IPS DF 6.9 (cell line): ENCODE measurements at places on chromosomes 16 and 17.

- no peak overlapping the region for H3K4me3 ChIP-seq
- DNase-seq = no peak
- H3K27me3 ChIP-seq = no peaks in the 10 kb centered on the region
- peaks cover 6% of the 10 kb centered on the region for H3K4me1 ChIP-seq
- no peaks in the 10 kb centered on the region; the same call in 1 of the 2 replicates for H3K36me3 ChIP-seq
- no peak overlapping the region for H3K27ac ChIP-seq
Observed at GRCh38 chr16:883340-883739, 82.8 kb upstream of the GNG13 start.

- H3K27me3 ChIP-seq = no peaks in the 10 kb centered on the region
- H3K27ac ChIP-seq = no peak overlapping the region
- no peaks in the 10 kb centered on the region for H3K36me3 ChIP-seq
- no peak overlapping the region for H3K4me3 ChIP-seq
Observed at GRCh38 chr17:49216953-49217650, 6.6 kb downstream of the ABI3 start.

DNA sequence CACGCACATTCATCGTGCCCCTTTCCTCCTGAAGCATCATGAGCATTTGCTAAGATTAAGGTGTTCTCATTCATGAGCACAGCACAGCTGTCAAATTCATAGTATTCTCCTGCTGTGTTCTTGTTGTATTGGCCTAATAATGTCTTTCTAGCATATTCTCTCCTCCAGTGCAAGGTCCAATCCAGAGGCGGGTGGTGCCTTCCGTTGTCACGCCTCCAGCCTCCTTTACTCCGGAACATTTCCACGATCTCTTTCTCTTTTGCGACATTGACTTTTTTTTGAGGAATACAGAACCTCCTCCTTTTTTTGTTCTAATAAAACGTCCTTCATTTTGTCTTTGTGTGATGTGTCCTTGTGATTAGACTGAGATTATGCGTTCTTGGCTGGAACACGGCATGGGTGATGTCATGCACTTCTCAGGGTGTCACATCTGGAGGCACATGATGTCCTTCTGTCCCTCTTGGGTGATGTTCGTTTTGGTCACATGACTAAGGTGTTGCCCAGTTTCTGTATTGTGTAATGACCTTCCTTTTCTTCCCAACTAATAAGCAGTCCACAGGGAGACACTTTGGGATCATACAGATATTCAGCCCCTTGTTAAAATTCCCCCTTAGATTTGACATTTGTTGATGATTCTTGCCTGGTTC, 66.3 kb downstream of the CLEC16A start:
- H3K4me1 ChIP-seq = no peaks in the 10 kb centered on the region
- H3K4me3 ChIP-seq = no peak overlapping the region

- H3K4me1 ChIP-seq = peaks cover 4% of the 10 kb centered on the region
- H3K27me3 ChIP-seq = no peaks in the 10 kb centered on the region
- DNase-seq = no peak
Observed at GRCh38 chr17:2931876-2932275, 131.5 kb downstream of the OR1D5 start.

DNA sequence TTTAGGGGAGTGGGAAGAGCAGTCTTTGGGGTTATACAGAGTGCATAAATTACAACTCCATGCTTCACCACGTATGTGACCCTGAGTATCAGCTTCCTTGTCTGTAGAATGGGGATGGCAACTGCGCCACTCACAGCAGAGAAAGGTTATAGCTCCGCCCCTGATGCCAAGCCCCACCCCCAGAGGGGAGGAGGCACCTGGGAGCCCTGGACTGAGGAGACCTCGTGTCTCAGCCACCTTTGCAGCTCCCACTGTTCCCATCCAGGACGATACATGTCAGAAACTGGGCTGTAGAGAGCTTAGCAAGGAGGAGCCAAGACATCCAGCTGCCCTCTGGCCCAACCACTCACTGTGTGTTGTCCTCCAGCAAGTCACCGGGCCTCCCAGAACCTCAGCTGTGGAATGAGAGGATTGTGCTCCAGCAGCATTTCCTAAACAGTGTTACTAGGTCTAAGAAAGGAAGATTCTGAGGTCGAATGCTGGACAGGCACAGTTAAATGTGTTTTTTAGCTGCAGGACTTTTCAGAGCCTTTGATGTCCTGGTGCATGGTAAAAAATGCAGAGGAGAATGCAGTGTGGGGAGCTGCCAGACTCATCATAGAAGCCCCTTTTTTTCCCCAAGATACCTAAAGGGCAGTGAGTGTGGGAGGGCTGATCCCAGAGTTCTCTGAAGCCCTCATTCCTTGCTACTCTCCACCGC, 49.4 kb downstream of the BEAN1 start:
- H3K4me1 ChIP-seq = peaks cover 5% of the 10 kb centered on the region; the same call in 1 of the 2 replicates
- H3K4me3 ChIP-seq = no peak overlapping the region
- no peak for DNase-seq
- no peak overlapping the region for H3K27ac ChIP-seq
- H3K36me3 ChIP-seq = no peaks in the 10 kb centered on the region
